ENCODE measurements at places on chromosomes 11 and 22.

DNA sequence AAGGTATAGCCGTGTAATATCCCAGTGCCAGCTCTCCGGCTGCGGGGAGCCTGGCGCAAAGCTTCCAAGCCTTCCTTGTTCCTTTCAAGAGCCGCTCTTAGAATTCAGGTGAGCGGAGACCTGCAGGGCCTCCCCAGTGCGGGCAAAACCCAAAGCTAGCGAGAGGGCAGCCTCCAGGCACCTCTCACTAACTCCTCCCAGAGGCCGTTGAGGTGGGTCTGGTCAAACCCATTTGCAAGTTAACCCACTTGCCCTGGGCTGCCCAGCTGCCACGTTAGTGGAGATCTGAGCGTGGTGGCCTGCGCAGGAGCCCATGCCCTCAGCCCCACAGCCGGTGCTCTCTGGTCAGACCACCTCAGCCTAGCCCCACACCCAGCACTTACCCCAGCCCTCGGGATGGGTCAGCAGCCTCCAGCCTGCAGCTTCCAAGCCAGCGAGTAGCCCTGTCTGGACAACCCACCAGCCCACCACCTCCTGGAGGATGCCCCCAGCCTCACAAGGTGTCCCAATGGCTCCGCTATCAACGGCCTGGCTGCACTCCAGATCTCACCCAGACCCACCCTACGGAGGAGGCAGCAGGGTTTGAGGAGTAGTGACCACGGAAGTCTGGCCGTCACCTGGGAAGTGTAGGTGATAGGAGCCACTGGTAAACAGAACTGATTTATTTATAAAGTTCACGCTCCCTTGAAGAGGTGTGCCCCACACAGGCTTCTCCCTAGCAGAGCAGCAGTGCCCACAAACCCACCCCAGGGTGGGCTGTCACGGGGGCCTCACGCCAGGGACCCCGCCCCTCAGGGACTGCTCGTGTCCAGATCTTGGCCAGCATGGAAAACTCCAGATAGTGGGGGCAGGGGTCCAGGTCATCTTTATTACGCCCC is 2.3 kb downstream of the ASCL2 start:
- DNase-seq = peak; percentile 9

DNA sequence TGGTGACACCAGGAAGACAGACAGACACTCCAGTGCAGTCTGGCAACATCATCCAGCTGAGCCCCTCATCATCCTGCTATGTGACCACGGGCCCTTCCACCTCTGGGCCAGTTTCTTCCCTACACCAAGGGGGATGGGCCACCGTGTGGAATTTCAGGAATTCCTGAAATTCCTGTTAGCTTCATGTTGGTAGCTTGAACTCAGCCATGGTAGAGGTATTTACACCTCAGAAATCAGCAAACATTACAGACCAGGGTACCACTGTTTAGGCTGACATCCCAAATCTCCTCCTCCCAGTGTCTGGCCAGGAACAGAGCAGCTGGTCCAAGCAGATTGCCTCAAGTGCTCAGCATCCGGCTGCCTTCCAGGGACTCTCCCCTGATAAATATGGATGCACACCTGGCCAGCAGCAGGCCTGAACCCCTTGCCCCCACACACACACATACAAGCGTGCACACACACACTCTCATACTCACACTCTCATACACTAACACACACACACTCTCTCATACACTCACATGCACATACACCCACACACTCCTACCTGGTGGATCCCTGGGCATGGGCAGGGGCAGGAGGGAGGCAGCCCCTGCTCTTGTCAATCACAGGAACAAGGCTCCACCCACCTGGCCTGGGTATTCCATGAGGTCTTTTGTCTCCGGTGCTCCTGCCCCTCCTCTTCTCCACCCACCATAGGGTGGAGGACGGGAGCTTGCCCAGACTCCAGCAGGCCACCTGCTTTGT is 85.2 kb downstream of the BUD13 start:
- peak; percentile 10 for DNase-seq

DNA sequence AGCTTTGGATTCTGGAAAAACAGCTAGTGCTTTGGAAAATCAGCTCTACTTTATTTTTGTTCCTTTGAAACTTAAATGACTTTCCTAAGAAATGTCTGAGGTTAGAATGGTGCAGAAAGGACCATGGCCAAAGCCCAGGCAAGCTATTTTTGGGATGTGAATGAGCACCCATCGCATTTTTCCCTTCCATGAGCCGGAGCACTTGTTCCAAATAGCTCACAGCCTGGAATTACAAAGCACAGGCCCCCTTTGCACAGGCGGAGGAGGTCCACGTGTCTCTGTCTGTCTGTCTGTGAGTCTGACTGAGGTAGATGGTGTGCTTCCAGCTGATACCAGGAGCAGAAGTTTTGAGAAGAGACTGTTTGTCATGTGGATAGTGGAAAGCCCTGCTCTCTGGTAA is 50.7 kb downstream of the MICAL2 start:
- DNase-seq = no peak

DNA sequence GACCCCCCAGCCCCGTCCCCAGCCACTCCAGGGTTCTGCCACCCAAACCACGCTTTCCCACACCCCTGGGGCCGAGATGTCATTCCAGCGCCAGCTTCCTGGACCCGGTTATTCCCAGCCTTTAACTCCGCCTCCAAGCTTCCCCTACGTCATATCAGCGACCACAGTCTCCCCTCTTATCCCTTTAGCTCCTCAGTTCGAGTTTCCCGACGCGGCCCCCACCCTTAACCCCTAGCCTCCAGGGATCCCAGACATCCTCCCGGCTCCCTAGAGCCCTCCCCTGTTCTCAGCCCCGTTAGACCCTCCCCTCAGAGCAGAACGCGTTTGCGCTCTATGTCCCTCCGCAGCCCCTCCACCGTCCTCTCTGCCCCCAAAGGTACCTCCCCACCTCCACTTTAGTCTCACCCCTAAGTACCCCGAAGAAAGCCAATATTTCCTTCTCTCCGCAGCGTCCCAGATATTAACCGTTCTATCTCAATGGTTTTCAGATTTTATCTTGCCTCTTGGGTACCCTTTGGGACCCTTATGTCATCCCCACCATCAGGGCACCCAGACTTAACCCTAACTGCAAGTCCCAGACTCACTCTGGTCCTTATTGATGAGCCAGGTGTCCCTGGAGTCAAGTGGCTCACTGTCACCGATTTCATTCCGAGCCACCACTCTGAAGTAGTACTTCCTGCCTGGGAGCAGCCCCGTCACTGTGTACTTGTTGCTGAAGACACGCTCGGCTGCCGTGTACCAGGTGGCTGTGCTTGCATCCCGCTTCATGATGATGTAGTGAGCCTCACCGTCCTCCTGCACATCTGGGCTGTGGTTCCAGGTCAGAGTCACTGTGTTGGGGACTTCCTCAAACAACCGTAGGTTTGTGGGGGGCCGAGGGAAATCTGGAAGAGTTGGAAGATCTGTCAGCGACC is 8.0 kb downstream of the TMEM86A start:
- DNase-seq = peak; percentile 48

- DNase-seq = no peak
These were observed 10.7 kb downstream of the SERPINH1 start for GRCh38 chr11:75572744-75573143.

- DNase-seq = peak; percentile 61
These were observed 759 bp downstream of the CPT1A start for GRCh38 chr11:68840661-68841653.

- no peak for DNase-seq
These were observed 21.5 kb downstream of the SHISAL1 start for GRCh38 chr22:44291265-44291664.

- DNase-seq = peak; percentile 27
These were observed 25.9 kb upstream of the SLC5A4 start for GRCh38 chr22:32281072-32281471.

DNA sequence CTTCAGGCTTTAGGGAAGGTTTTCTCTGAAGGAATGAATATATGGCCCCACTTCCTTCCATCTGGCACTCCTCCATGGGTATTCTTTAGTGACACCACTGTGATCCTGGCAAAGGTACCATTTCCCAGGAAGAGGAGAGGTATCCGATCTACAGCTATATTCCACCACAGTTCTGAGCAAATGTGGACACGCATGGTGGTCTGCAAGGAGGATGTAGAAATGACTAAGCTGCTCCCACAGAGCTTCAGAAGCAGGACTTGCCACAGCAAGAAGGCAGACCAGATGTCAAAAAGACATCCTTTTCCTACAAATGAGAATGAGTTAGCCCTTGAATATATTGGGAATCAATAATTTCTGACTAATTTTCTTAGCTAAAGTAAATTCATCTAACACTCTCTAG is 45.5 kb downstream of the ARFGAP2 start:
- no peak for DNase-seq

DNA sequence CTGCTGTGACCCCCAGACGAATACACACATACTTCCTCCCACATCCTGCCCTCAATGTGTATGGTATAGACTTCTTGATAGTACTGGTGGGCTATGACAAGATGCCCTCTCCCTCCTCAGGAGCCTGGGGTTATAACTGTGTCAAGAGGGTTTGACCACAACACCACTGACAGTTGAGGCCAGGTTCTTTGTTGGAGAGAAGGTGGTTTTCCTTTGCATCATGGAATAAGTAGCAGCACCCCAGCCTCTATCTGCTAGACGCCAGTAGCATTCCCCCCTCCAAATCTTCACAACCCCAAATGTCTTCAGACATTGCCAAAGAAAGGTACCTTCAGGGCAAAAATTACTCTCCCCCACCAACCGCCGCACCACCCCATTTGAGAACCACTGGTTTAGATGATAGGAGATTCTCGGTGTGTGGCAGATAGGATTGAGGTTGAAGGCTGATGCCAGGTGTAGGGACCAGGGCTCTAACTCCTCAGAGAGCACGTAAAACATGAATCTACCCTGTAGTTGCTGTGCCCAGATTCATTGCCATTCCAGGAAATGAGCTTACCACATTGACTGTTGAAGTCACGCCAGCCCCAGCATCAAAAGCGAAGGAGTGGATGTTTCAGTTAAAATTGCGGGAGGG is 5.5 kb upstream of the MYO18B start:
- no peak for DNase-seq

- peak; percentile 65 for DNase-seq
These were observed 107.1 kb downstream of the GAB2 start for GRCh38 chr11:78310500-78310909.

- peak; percentile 3 for DNase-seq
These were observed 66.7 kb upstream of the CLTCL1 start for GRCh38 chr22:19358195-19358594.

- peak; percentile 56 for DNase-seq
These were observed 30.4 kb downstream of the PAAF1 start for GRCh38 chr11:73907191-73907590.

DNA sequence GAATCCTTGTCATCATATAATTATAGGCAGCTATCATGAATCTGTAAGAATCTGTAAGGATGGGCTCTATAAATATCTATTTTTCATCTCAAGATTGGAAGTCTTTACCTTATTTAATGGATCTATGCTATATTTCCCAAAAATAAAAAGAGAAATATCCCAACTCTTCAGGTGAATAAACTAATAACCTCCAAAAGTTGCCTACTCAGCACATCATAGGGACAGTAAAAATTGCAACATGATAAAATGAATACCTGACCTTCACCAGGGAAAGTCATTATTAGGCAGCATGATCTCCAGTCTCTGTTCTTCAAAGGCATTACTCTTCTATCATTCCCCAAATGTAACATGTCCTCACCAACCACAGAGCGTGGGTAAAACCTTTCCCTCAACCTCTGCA is 277.3 kb downstream of the RAB38 start:
- DNase-seq = no peak

- no peak for DNase-seq
These were observed 116.7 kb upstream of the LARGE1 start for GRCh38 chr22:34036931-34037330.

DNA sequence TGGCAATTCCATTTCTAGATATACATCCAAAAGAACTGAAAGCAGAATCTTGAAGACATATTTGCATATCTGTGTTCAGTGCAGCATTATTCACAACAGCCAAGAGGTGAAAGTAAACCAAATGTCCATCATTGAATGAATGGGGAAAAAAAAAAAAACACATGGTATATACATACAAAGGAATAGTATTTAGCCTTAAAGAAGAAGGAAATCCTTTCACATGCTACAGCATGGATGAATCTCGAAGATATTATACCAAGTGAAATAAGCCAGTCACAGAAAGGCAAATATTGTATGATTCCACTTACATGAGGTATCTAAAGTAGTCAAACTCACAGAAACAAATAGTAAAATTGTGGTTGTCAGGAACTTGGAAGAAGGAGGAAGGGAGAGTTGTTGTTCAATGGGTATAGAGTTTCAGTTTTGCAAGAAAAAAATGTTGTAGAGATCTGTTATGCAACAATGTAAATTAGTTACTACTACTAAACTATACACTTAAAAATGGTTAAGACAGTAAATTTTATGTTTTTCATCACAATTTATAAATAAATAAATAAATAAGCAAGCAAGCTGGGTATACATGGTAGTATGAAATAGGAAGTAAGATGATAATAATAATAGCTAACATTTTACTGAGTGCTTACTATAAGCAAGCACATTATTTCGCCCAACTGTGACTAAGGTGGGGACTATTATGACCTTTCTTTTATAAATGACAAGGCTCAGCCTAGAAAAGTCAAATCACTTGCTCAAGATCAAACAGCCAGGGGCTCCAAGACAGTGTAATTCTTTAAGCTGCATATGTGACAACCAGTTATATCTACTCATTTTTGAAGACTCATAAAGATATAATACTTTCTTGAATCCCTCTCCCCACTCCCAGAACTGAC is 50.0 kb downstream of the FAM168A start:
- DNase-seq = no peak

- DNase-seq = no peak
These were observed 152.5 kb downstream of the ETS1 start for GRCh38 chr11:128434818-128435217.

- no peak for DNase-seq
These were observed 15.8 kb downstream of the TOLLIP start for GRCh38 chr11:1293619-1294015.

DNA sequence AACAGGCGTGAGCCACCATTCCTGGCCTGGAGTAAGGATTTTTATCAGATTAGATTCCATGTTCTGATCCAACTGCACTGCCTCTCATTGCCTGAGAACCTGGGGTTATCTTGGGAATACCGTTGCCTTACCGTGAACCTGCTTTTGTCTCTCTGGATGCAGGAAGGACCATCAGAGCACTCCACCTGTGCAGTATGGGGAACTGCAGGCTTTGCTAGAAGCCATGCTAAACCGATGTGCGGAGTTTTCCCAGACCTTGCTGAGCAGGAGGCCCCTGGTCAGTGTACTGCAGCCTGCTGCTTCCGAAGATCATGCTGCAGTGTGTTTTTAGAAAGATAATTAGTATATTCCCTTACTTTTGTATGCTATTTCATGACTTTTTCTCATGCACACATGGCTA is 43.6 kb downstream of the MEI1 start:
- no peak for DNase-seq

DNA sequence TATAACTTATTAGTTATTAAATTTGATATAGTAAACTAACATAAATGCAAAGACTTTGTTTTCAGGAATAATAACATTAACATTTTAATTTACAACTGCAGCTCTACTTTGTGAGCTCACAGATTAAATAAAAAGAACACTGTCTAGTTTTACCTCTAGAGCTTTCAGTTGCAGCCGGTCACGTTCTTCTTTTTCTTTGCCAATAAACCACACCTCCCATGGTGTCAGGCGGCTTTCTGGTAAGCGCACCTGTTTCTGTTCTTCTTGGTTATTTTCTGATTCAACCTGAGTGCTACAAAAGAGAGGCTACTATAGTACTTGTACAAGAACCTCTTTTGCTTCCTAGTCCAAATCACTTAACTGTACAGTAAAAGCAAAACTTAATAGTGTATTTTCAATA is 5.8 kb downstream of the CCDC34 start:
- no peak for DNase-seq

Measured in AG20443 (cell line).